ENCODE measurements at places on chromosomes 1 and 21.

DNA sequence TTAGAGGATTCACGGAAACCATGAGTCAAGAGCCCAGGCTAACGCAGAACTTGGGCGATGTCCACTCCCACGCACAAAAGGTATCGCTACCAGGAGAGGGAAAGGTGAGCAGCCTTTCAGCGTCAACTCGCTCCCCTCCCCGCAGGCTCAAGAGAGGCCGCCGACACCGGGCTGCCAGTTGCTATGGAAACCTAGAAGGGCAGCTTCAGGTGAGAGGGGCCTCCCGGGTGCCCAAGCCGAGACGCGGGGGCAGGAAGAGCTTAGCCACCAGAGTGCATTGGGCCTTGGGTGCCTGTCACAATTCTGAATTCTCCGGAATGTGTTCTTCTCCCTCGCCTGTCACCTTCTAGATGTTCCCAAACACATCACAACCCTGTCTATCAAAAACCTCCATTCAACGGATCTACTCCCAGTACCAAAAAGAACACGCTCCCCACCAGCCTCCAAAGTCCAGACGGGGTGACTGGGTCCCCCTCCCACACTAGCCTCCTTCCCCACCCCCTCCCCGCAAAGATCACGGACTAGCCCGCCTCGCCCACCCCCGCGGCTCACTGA lies 694 bp downstream of the MEAF6 start:
- peak; percentile 75 for DNase-seq

- DNase-seq: no peak
Observed at GRCh38 chr1:168293356-168293755, 12.7 kb downstream of the TBX19 start.

DNA sequence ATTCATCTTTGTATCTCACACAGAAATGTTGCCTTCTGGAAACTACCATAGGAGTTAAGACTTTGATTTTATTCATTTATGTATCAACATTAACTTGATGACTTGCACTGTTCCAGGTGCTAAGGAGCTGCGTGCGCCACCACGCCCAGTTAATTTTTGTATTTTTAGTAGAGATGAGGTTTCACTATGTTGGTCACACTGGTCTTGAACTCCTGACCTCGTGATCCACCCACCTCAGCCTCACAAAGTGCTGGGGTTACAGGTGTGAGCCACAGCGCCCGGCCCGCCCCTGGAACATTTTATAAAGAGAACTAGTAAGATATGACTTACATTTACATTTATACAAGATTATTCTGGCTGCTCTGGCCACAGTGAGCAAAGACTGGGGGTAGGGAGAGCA lies 252.2 kb downstream of the FAF1 start:
- no peak for DNase-seq

DNA sequence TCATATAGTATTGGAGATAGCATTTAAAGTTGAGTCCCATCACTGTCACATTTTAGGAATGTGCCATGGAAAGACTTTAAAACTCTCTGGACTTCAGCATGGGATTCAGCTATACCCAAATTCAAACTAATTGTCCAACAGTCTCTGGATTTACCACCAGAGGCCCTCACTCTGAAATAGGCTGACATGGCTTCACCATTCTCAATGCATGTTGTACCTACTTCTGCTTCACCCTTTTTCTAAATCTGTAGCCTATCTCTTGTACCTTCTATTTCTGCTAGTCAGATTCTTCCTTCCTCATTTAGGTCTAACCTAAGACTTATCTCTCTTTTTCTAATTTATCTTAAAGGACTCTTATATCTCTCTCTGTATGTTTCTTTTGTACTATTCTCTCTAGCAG lies 512.7 kb upstream of the ZRANB2 start:
- DNase-seq: no peak

DNA sequence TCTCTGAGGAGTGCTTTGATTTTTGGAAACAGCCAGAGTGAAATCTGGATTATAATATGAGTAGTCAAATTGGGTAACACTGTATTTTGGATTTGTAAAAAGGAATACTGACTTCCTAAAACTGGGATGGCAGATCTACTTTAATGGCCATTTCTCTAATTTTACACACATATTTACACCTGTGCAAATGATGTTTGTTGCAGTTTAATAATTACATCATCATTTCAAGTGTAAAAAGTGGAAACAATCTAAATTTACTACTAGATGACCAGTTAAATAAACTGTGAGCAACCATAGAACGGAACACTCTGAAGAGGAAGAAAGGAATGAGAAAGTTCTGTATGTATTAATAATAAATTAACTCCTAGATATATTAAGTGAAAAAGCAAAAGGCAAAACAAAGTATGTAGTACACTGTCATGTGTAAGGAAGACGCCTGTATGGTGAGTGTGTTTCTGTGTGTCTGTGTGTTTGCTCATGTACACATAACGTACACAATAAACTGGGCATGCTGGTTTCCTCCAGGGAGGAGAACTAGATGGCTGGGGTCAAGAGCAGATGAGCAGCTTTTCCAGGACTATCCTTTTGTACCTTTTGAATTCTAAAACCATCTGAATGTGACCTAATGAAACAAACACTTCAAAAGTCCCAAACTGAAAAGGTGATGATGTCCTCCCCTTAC lies 2.9 kb upstream of the RHEX start:
- no peak for DNase-seq

GRCh38 chr1:15249081-15249480 lies 2.1 kb downstream of the FHAD1 start:
- peak; percentile 67 for DNase-seq

DNA sequence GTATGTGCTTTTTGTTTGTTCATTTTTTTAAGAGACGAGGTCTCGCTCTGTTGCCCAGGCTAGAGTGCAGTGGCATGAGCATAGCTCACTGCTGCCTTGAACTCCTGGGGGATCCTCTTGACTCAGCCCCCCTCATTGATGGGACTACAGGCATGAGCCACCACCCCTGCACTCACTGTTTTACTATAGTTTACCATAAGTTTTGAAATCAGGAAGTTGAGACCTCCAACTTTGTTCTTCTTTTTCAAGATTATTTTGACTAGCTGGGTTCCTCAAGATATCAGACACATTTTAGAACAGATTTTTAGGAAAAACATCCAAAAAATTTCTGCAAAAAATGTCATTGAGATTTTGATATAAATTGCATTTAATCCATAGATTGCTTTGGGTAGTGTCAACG lies 120.4 kb upstream of the FGGY start:
- no peak for DNase-seq

DNA sequence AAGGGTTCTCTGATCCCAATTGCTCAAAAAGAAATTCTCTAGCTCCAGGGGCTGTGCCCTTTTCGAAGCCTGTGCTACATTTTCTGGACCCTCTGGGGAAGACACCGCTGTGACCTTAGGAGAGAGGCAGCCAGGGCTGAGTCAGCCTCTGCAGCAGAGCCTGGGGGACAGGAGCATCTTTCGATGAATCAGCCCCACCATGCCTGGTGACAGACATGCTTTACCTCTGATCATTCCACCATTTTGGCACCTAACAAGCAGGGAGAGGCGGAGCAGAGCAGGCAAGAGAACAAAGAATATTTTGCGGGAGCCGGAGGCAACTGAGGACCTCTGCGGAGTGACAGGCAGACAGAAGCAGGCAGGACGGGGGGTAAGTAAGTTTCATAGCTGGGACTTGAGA lies 84.9 kb downstream of the VWA5B1 start:
- no peak for DNase-seq
